T-helper 2 cell treated with Interferon-gamma antibody and Interleukin-4, amounts not matched to agents 5 μg/mL and 100 μg/mL, for 36 hours (primary cell): ENCODE measurements at places on chromosomes 1 and 21.

DNA sequence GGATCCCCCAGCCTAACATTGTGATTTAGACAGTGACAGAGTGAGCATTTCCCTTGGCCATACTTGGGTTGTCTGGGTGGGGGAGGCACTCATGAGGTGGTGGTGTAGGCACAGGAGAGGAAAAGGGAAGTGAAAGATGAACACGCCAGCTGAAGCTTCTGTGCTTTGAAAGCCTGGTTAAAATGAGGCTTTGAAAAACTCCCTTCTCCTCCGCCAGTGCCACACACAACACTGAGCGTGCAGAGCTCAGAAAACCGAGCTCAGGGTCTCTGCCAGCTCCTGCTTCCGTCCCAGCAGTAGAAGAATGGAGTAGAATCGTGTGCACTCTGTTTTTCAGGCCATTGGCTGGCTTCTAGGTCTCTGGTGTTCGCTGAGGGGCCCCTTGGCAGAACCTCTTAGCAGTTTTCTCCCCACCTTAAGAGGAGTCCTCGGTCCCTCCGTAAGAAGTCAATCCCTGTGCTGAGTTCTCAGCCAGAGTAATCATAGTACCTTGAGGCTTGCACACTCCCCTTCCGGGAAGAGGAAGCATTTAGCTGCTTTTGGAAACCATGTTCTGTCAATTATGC lies 12.9 kb downstream of the PLEKHM2 start:
- DNase-seq: peak; percentile 23

DNA sequence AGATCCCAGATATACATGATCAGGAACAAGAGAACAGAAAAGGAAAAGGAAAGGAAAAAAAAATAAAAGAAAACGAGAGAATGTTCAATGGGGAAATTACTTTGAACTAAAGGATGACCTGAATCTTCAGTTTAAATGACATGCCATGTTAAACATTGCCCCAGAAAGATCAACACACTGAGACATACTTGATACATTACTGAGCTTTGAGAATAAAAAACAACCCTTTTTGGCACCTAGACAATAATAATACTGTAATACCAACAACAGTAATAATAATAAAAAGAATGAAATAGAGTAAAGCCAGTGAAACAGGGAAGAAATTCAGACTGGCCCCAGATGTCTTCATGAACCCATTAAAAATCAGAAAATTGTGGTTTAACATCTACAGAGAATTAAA lies 44.8 kb downstream of the CLIC6 start:
- DNase-seq: no peak

GRCh38 chr1:34846265-34846664 lies 13.3 kb downstream of the SMIM12 start:
- DNase-seq: no peak

GRCh38 chr1:84704872-84705417 lies 14.7 kb upstream of the SSX2IP start:
- DNase-seq: no peak

DNA sequence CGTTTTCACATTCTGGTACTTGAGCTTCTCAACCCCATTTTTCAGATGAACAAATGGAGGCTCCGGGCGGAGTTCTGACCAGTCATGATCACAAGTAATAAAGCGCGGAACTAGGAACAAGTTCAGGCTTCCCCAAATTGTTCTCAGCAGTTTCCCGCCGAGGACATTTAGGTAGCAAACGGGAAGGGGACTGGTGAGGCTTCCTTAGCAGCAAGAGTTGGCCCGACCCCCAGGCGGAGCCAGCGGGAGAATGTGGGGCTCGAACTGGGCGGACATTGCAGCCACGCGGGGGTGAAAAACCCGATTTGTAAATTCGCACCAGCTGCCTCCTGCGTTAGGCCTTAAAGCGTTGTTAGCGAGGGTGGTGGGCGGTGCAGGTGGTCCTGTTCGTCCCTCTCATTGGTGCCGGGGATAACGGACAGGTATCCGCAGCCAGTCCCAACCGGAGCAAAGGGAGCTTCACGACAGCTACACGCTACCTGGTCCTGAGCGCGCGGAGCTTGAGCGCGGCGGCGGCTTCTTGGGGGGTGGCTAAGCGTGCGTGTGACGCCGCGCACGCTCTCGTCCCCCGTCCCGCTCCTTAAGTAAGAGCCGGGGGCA lies 15.3 kb downstream of the SEMA6C start:
- DNase-seq: peak; percentile 70

- DNase-seq: no peak
Observed at GRCh38 chr1:45906883-45907282, 103.5 kb downstream of the MAST2 start.

- DNase-seq: no peak
Observed at GRCh38 chr1:185733818-185734735, at the start of gene HMCN1. Gene HMCN1, plus strand, starts transcription at chr1:185734391. Its CDS starts 389 bp downstream, at chr1:185734780.
